Fibroblast of the aortic adventitia (primary cell): ENCODE measurements at places on chromosomes 11 and 22. TPM values are rescaled to one million over a fixed set of nuclear protein-coding genes. Genes with fewer than 3 reads are reported as not detected.

ACRV1 gene
- total RNA-seq = not detected in 2 replicates

NPTXR gene
- total RNA-seq = 1.3 and 2.0 TPM in 2 replicates

IL10RA gene
- not detected in 2 replicates for total RNA-seq

KIRREL3 gene
- total RNA-seq = 0.08 and 0.45 TPM in 2 replicates

HEPN1 gene
- not detected in 2 replicates for total RNA-seq

SERHL2 gene
- 2.0 and 2.2 TPM in 2 replicates for total RNA-seq

MYBPC3 gene
- total RNA-seq = not detected in 2 replicates
